HFFc6 (cell line): ENCODE measurements at places on chromosomes 4 and X. TPM values are rescaled to one million over a fixed set of nuclear protein-coding genes. Genes with fewer than 3 reads are reported as not detected.

DNA sequence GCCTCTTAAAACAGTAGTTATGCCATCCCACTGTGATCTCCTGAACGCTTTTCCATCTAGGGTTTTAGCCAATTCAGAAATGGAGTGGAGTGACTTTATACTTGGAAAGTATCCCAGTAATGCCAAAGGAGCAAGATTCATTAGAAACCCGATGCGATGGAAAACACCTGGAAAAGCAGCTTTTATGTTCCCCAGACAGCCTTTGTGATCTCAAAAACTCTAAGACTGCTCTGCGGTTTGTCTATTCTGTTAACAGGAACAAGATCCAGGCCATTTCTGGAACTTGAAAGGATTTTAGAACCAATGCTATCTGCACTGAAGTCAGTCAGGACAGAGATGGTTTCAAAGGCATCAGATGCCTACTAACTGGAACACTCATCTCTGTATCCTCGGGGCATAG is 145.1 kb downstream of the APBB2 start:
- no peak for DNase-seq
- no peaks in the 10 kb centered on the region for H3K36me3 ChIP-seq
- H3K27ac ChIP-seq, result no peak overlapping the region
- no peak overlapping the region for H3K4me3 ChIP-seq
- peaks cover 51% of the 10 kb centered on the region for H3K4me1 ChIP-seq

- H3K27ac ChIP-seq, result no peak overlapping the region
- DNase-seq, result no peak
- no peaks in the 10 kb centered on the region for H3K36me3 ChIP-seq
- no peak overlapping the region; the same call in 1 of the 2 replicates for H3K4me3 ChIP-seq
- peaks cover 16% of the 10 kb centered on the region for H3K4me1 ChIP-seq
These were observed 52.8 kb upstream of the PPP3CA start for GRCh38 chr4:101400096-101400495.

DNA sequence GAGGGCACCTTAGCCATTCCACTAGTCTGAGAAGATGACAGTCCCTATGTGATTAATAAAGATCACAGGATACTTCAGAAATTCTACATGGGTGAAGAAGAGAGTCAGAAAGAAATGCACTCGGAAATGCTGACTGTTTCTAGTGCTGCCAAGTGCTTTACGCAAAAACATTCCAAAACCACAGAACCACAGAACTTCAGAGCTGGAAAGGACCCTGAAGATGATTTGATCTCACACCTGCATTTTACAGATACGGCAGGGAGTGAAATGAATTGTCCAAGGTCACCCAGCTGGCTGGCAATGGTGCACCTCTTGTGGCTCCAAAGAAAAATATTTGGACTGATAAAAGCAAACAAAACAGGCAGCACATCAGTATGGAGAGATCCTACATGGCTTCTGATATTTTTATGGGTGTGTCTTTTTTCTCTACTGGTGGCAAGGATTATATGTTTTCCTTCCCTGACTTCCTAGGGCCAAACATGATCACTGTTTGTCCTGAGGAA is 115.9 kb downstream of the MAML3 start:
- H3K4me1 ChIP-seq, result peaks cover 29% of the 10 kb centered on the region
- no peaks in the 10 kb centered on the region for H3K36me3 ChIP-seq
- DNase-seq, result peak; percentile 3
- peak overlapping the region; percentile 84 for H3K27ac ChIP-seq
- peak overlapping the region; percentile 54 for H3K4me3 ChIP-seq

DNA sequence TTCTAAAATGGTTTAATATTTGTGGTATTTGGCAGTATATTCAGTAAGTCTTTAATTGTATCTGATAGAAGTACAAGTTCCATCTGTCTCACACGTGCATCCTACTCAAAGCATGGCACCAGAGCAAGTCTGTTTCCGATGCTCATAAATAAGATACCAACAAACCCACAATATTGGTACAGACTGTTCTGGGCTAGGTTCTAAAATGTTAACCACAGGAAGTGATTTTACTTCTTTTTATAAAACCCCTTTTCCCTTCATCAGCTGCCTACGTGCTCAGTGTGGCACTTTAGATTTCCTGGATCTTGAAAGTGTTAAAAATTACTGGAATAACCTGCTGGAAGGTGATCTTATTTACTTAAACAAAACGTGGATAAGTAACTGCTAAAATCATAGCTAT is 165.1 kb downstream of the CFAP299 start:
- H3K4me3 ChIP-seq, result no peak overlapping the region
- DNase-seq, result no peak
- H3K27ac ChIP-seq, result no peak overlapping the region
- H3K4me1 ChIP-seq, result peaks cover 11% of the 10 kb centered on the region

The PAGE1 gene
- total RNA-seq, result 0.34 TPM in 1 of 2 replicates, not detected in the other

GRCh38 chr4:172543249-172543648 is 625.4 kb upstream of the GALNT7 start:
- DNase-seq, result no peak
- H3K36me3 ChIP-seq, result no peaks in the 10 kb centered on the region

DNA sequence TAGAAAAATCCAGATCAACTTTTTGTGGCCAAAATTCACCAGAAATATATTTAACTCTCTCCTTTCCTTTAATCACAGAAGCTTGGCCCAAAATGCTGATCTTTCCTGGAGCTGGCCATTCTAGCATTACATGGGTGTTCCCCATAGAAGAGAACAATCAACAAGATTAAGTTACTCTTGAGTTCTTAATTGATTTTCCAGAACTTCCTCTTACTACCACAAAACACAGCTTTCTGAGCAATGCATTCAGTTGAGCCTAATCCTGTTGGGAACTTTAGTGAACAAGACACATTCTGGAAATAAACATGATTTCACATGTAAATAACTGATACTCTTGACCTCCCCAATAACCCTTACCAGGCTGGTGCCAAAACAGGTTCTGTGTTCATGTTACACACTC is 45.4 kb upstream of the STIM2 start:
- H3K36me3 ChIP-seq, result no peaks in the 10 kb centered on the region
- DNase-seq, result no peak
- no peak overlapping the region for H3K4me3 ChIP-seq
- no peak overlapping the region for H3K27ac ChIP-seq
- H3K4me1 ChIP-seq, result peaks cover 15% of the 10 kb centered on the region

The NHSL2 gene
- 0.39 to 0.46 TPM (median 0.45 TPM) in 3 replicates for total RNA-seq

DNA sequence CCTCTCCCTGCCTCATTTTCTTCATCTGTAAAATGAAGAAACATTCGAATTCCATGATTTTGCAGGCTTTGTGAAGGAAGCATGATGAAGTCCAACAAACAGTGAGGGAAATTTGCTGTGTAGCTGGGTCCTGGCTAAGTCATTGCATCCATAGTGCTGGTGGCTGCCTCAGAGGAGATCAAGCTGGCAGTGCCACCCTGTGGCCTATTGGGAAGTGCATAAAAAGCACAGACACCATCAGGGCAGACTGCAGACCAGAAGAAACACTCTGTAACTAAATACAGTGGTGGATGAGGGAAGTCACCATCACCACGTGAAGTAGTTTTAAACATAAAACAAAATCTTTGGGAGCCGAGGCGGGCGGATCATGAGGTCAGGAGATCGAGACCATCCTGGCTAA is 40.7 kb upstream of the DDX3X start:
- no peaks in the 10 kb centered on the region for H3K27me3 ChIP-seq
- H3K4me1 ChIP-seq, result peaks cover under 1% of the 10 kb centered on the region; the same call in 1 of the 2 replicates
- no peak for DNase-seq
- no peak overlapping the region for H3K27ac ChIP-seq

- no peak overlapping the region for H3K4me3 ChIP-seq
- DNase-seq, result no peak
- no peak overlapping the region; the same call in 1 of the 2 replicates for H3K27ac ChIP-seq
- H3K4me1 ChIP-seq, result peaks cover 88% of the 10 kb centered on the region
- H3K36me3 ChIP-seq, result peaks cover 34% of the 10 kb centered on the region
These were observed 25.6 kb downstream of the ARSJ start for GRCh38 chr4:113953888-113954287.

DNA sequence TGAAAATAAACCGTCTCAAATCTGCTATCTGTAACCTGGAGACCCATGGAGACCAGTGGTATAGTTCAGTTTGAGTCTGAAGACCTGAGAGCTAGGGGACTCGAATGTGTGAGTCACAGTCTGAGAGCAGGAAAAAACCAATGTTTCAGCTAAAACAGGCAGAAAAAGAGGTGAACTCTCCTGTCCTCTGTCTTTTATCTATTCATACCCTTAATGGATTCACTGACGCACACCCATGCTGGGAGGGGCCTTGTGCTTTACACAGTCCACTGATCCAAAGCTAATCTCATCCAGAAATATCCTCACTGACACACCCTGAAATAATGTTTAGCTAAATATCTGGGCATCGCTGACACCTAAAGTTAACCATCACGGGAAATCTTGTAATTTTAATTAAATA is 297.9 kb downstream of the GPM6A start:
- DNase-seq, result no peak
- no peaks in the 10 kb centered on the region; the same call in 1 of the 2 replicates for H3K27me3 ChIP-seq
- no peak overlapping the region for H3K27ac ChIP-seq
- no peak overlapping the region for H3K4me3 ChIP-seq
- no peaks in the 10 kb centered on the region for H3K36me3 ChIP-seq

- H3K4me3 ChIP-seq, result no peak overlapping the region
- no peak overlapping the region for H3K27ac ChIP-seq
- H3K36me3 ChIP-seq, result peaks cover 6% of the 10 kb centered on the region; the same call in 1 of the 2 replicates
- H3K4me1 ChIP-seq, result peaks cover 20% of the 10 kb centered on the region
- H3K27me3 ChIP-seq, result no peaks in the 10 kb centered on the region
These were observed 132.6 kb downstream of the SCFD2 start for GRCh38 chr4:53233114-53233795.

The ADH1A gene
- not detected in 3 replicates for total RNA-seq
